ENCODE measurements at places on chromosomes 12 and 14.

GRCh38 chr14:36070031-36070719, 106.3 kb downstream of the PTCSC3 start:
- no peak for DNase-seq

DNA sequence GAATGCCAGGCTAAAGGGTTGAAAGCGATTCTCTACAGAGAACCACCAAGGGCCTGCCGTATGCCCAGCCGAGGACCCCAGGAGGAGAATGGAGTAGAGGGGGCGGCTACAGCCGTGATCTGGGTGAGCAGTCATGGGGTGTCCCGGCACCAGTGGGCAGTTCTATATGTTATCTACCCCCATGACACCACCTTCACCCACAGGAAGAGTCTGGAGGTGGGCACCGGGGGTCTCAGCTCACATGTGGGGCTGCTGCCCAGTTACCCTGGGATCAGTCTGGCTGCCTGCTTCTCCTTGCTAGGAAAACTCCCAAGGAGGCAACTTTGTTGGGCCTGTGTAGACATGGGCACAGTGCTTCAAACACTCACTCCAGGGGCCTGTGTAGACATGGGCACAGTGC, 99.4 kb downstream of the LGMN start:
- DNase-seq = no peak

GRCh38 chr12:120321382-120322202, 6.0 kb downstream of the PLA2G1B start:
- no peak for DNase-seq

DNA sequence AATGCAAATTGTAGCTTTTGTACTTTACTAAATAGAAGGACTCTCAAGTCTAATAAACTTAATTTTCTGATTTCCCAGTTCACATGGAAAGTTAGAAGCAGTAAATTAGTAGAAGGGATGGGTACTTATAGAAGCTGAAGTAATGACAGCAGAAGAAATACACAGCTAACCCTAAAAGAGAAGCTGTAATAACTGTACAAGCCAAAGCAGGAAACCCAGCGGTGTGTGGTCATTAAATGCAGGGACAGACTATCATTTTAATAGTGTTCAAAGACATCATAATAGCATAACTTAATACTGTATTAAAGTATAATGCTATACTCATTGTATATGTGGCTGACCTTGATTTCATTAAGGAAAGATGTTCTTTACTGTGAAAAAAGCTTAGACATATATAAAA, 74.9 kb downstream of the PCNX1 start:
- no peak for DNase-seq

- no peak for DNase-seq
Measured at GRCh38 chr12:132165584-132165983, 21.3 kb downstream of the NOC4L start.

DNA sequence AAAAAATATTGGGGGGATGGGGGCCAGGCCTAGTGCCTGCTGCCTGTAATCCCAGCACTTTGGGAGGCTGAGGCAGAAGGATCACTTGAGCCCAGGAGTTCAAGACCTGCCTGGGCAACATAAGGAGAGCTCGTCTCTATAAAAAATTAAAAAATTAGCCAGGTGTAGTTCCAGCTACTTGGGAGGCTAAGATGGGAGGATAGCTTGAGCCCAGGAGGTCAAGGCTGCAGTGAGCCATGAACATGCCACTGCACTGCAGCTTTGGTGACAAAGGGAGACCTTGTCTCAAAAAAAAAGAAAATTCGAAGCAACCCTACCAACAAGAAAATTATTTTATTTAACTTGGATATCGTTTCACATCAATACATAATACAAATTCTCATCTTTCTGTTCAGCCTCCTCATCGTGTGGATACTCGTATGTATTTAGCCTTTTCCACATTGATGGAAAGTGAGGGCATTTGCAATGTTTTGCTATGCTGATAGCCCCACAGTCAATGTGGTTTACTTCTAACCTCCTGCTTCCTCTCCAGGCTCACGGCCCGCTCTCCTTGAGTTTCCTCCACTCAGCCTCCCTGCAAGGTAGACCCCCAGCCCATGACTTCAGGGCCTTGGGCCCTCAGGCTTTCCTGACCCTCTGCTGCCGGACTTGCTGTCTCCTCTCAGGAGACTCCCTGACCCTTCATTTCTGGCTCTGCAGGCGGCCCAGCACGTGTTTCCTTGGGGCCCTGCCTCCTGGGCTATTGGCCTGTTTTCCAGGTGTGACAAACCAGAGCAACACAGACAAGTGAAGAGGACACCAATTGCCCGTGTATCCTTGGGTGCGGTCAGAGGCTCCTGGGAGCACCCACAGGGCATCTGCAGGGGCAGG, 54.8 kb downstream of the NFKBIA start:
- no peak for DNase-seq

- no peak for DNase-seq
Measured at GRCh38 chr12:75660805-75661404, 149.5 kb upstream of the KRR1 start.

- DNase-seq = no peak
Measured at GRCh38 chr14:28767853-28768741, 1.5 kb downstream of the FOXG1 start.

GRCh38 chr12:63220921-63221320, 69.9 kb upstream of the AVPR1A start:
- no peak for DNase-seq

DNA sequence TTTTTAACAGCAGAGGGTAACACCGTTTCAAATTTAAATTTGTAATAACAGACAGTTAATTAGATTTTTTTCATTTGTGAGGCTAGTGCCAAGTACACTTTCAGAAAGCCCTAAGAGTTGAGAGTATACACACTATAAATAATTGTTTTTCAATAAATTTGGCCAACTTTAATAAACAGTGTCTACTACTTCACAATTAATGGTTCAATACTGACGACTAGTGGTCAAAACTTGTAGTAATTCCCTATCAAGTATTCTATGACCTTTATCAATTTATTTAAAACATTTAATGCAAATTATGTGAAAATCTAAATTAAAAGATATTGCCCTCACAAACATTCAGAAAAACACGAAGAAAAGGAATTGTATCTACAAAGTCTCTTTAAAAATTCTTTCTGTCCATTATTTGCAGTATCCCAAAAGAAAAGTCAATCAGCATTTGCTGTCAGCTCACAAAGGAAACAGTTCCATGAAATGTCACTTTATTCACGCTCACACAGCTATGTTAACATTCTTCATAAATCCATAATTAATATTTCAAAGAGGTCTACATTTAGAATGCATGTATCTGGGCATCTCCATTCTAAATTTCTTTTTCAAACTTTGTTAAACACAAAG, 91.2 kb downstream of the CEP128 start:
- no peak for DNase-seq

DNA sequence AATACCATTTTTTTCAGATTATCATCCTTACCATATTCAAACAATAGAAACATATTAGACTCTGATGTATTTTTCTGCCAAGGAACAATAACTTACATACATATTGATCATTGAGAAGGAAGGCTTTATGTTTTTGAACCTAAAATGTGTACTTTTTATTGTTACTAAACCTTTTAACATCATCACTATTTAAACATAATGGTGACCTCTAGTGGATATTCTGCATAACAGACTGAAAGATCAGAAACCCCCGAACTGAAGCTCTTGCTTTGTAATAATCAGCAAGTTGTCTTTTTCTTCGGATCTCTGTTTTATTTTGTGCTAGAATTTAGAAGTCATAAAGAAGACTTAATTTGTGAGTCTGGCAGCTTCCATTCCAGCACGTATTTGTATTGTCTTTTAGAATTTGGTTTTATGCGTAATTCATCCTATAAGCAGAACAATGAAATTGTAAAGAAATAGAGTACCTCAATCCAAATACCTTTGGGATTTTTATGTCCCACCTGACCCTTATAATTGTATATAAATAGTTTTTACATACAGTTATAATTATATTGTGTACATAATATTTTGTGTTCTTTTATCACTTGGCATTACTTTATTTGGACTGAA, 125.9 kb upstream of the ATF1 start:
- DNase-seq = no peak

DNA sequence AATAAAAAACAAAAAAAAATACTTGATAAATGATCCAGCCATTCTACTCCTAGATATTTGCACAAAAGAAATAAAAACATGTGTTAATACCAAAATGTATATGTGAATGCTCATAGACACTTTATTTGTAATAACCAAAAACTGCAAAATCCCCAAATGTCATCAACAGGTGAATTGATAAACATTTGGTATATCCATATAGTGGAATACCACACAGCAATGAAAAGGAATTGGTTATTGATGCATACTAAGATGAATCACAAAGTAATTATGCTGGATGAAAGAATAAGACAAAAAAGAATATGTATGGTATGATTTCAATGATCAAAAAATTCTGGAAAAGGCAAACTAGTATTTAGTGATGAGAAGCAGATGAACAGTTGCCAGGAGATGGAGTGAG, 124.7 kb upstream of the VASH1 start:
- no peak for DNase-seq

DNA sequence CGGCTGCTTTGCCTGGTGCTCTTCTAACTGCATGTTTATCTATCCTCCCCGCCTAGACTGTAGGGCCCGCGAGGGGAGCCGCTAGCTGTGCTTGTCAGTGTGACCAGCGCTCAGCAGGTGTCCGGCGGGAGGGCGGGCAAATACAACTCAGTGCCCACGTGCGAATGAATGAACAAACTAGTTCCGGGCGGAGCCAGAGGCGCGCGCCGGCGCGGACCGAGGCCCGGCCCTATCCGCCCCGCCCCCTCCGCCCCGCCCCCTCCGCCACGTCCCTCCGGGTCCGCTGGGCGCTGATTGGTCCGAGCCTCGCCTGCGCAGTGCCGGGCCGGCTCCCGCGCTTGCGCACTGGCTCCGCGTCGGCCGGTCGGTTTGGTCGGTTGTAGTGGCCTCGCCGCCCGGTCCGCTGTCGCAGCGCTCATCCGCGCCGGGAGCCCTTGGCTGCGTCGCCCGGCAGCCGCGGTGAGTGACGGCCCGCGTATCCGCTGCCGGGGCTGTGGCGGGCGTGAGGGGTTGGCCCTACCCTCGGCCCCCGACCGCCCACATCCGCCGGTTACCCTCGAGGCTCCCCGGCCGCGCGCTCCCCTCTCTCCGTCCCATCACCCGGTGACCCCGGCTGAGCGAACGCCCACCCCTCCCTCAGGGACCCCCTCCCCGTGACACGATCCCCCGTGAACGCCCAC, 60.0 kb downstream of the DDX51 start:
- DNase-seq = peak; percentile 79

GRCh38 chr12:17142856-17143255, 536.9 kb upstream of the LMO3 start:
- DNase-seq = no peak

GRCh38 chr12:112066566-112066965, 42.0 kb downstream of the NAA25 start:
- DNase-seq = no peak

GRCh38 chr14:54173802-54174201, 217.2 kb upstream of the BMP4 start:
- DNase-seq = no peak

DNA sequence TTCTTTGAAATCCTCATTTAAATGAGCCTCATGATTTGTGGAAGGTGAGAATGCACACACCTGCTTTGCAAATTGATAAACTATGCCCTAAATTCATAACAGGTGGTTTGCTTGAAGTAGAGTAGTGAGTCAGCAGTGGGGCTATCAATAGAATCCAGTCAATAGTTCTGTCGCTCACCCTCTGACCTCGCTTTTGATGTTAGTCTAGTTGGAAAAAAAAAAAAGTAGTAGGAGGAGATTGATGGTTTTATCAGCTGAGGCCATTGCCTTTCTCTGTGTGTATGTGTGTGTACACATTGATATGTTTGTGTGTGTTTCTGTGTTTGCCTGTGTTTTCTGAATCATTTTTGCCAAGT, 267.3 kb downstream of the SNAPC1 start:
- DNase-seq = no peak

DNA sequence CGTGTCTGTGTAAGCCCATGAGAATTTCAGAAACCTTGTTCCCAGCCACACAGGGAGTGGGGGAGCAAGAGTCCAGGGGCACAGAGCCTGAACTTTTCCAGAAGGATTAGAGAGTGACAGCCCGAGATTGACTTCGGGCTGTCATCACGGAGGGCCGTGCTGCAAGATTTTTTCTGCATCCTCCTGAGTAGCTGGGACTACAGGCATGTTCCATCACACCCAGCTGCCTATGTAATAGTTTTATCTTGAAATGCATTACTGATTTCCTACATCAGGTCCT, 14.4 kb downstream of the EVL start:
- DNase-seq = no peak

DNA sequence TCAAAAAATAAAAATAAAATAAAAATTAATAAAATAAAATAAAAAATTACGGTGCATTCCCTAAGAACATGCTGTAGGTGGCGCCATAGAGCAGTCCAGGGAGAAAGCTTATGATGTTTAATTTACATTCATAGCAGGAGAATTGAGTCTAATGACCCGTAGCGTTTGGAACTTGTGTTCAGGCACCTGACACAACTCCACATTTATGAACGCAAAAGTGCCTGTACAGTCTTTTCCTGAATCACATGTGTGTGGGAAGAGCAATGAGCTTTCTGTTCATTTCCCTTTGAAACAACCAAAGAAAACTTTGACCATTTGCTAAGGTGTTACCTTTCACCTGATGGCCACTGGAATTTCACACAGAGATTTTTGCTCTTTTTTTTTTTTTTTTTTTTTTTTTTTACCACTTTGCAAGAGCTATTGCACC, 60.6 kb upstream of the KCNA1 start:
- peak; percentile 8 for DNase-seq

DNA sequence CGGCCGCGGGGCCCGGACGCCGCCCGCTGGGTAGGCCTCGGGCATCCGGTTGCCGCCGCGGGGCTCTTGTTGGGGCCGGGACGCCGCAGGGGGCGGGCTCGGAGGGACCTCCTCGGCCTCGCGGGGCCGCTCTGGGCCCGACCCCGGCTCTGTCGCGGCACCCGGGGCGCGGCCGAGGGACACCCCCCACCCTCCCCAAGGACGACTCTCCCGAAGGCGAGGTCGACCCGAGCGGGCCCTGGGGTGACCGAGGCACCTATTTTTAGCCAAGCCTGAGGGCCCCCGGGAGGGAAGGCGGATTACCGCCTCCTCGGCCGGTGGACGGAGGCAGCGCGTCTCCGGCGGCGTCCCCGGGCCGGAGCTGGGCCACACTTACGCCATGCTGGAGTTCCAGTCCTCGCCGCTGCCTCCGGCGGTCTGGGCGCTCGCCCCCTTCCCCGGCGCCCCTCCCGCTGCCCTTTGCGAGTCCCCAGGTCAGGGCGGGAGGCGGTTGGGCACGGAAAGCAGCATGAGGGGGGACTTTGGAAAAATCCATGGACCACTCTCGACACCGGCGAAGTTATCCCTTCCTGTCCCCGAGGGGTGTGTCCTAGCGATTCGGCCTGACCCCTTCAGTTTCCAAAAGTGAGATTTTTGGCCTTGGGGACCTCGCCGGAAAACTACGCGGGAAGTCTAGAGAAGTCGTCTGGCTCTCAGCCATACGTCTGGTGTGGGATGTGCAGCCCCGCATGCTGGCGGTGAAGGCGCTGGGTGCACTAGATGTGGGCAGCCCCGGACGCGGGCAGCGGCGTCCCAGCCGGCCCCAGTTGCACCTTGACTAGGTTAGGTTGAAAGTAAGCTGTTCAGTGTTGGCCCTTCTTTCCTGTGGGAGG, 699 bp downstream of the KTN1 start:
- peak; percentile 8 for DNase-seq

- no peak for DNase-seq
Measured at GRCh38 chr12:67534681-67535080, 113.9 kb upstream of the DYRK2 start.
